MG63 (cell line): ENCODE measurements at places on chromosomes 4 and X.

DNA sequence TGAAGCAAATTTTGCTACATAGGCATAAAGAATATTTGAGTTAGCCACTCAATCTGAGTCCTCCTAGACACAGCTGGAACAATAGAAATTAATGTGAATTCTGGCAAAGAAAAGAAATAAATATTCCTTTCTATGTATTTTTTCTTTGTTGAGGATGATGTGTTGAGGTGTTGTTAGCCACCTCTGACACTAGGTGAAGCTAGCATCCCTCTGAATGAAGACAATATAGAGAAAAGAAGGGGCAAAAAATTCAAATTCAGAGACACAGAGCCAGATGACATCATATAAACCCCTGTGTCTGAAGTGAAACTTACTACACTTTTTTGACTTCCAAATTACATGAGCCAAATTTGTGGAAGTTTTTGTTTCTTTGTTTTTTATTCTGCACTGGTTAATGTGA lies 34.6 kb upstream of the TMPRSS11D start:
- DNase-seq: no peak

DNA sequence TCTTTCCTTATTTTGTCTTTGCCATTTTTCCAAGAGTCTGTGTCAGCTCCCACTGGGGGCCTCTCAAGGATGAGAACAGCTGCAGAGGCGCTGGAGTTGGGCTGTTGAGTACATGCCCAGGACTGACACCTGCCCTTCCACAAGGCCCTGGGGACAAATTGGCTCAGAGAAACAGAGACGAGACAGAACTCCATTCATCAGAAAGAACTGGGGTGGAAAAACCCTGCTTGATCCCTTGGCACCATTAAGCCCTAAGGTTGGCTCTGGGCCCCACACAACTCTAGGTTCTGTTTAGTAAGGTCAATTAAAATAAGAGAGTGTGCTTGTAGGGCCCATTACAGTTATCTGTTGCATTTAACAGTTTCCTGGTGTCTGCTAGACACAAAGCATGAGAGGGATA lies 63.6 kb downstream of the DCX start:
- DNase-seq: no peak

DNA sequence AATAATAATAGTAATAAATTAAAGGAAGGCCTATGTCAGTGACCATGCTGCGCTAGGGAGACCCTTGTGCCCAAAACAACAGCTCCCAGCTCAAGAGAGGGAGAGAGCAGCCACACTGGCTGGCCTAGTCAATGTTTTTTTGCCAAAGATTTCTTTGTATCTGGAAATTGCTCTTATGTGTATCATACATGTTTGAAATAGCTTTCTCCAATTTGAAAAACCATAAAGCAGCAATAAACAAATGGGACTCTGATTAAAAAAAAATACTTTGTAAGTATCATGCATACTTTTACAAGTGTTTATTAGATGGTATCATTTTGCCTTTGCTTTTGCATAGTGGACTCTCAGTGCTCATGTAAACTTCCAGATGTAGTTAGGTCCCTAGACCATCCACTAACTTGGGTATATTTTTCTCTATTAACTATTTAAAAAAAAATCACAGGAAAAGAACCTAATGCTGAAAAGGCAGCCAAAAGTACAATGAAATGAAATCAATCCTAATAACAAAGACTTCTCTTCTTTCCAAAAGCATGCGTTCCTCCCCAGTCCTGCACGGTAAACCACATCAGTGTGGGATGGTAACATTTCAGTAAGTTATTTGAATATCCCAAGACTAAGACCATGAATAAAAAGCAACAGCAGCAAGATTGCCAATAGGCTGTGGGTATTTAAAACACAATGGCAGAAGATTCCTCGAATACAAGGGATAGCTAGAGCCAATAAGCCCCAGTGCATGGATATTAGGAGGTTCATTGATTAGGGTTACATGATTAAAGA lies 117.6 kb downstream of the PALLD start:
- DNase-seq: no peak

DNA sequence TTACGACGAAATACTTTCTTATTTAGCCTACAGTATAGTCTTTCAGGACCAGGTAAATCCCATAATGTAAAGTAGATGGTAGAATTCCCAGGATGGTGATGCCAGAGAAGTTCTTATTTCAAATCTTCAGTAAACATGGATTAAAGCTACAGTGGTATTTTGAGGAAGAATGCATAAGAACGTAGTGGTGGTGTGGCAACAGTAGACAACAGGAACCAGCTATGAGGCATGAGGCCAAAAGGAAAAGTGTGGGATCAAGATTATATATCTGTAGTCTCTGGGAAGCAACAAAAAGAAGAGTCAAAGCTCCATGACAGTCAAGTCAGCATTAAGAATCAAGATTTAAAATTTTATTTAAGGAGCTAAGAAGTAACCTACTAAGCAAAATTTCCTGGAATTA lies 60.2 kb downstream of the METTL14 start:
- DNase-seq: no peak

- no peak for DNase-seq
These were observed 328.6 kb downstream of the PCDH19 start for GRCh38 chrX:100081503-100081902.

DNA sequence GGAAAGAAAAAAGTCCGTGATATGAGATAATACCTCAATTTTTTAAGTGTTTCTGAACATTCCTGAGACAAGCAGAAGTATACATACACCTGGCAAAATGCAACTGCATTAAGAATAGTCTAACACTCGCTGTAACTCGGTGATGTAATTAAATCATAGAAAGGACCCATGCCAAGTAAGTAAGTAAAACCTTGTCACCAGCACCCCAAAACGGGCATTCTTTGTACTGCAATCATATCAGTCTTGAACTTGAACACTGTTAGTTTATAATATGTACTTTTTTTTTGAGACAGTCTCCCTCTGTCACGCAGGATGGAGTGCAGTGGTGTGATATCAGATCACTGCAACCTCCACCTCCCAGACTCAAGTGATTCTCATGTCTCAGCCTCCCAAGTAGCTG lies 47.4 kb downstream of the SMIM14 start:
- DNase-seq: no peak
